Activated CD8-positive, alpha-beta T cell treated with anti-CD3 and anti-CD28 coated beads for 36 hours (primary cell): ENCODE measurements at places on chromosomes 11 and 22. TPM values are rescaled to one million over a fixed set of nuclear protein-coding genes. Genes with fewer than 3 reads are reported as not detected.

The CCDC188 gene
- not detected for total RNA-seq

The PRR5L gene
- 8.1 TPM for total RNA-seq

The CD3E gene
- total RNA-seq, result 372 TPM

GRCh38 chr11:32187111-32187510 is 96.2 kb downstream of the RCN1 start:
- no peak for DNase-seq

DNA sequence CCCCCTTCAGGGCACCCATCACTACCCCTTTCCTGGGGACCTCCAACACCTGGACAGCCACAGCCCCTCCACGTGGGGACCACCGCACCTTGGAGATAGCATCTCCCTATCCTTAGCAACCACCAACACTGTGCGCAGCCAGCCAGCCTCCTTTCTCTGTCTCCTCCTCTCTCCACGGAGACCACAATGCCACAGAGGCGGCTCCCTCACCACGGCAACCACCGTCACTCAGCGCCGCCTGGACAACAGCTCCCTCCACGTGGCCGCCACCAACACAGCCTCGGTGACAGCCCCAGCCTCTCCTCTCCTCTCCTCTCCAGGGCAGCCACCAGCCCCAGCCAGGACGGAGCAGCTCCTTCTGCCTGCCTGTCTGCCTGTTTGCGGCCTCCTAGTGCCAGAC is 10.5 kb downstream of the ELFN2 start:
- peak; percentile 64 for DNase-seq

DNA sequence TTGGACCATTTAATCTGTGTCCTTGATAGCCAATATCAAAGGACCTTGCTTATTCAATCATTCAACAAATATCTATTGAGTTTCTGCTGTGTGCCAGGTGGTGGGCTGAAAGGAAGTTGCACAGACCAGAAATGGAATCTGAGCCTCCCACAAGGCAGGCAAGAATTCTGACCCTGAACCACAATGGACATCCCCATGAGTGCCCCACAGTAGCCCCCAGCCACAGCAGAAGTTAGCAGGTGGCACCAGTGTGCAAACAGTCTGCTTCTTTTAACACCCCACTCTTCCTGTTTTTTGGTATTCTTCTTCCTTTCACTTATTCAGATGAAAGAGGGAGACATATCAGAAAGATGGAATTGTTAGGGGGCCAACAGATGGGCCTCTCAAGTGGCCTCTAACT is 12.2 kb upstream of the SERPING1 start:
- DNase-seq, result no peak

The DNAJB7 gene
- not detected for total RNA-seq

- DNase-seq, result no peak
These were observed 24.1 kb downstream of the IRAG1 start for GRCh38 chr11:10669258-10670033.

The PYGM gene
- total RNA-seq, result 3.3 TPM

DNA sequence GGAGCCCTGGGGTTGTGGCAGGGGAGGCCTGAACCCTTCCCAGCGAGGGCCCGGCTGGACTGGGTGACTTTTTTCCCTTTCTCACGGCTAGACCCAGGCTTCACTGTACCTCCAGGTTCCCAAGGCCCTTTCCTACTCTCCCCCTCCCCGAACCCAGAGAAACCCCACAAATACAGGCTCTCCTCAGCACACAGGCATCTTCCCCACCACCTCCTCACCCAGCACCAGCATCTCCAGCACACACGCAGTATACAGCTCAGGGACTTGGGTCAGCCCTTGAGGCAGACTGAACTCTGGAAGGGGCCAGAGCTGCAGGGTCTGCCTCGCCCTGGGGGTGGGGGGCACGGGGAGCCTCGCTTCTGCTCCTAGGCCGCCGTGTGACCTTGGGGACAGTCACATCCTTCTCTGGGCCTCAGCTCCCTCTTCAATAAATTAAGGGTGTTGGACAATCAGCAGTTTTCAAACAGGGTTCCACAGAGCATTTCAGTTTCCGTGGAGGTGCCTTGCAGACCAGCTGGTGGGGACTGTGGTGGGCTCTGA is 4.5 kb downstream of the TMPRSS13 start:
- no peak for DNase-seq

GRCh38 chr11:132395434-132395833 is 1025.0 kb downstream of the NTM start:
- DNase-seq, result no peak

GRCh38 chr11:64132191-64132771 is 33.6 kb downstream of the MACROD1 start:
- no peak for DNase-seq

DNA sequence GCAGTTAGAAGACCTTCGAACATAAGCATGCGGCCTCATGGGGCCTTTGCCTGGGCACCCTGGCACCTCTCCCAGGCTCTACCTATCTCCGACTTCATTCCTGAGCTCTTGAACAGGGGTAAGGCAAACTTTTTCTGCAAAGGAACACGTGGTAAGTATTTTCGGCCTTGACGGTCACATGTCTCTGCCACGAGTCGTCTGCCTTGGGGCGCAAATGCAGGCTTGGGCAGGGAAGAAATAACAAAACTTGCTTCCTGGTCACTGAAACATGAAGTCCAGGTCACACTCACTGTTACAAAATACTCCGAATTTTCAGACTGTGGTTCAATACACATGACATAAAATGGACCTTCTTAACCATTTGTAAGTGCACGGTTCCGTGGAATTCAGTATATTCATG is 3.4 kb upstream of the ASCL2 start:
- DNase-seq, result no peak

DNA sequence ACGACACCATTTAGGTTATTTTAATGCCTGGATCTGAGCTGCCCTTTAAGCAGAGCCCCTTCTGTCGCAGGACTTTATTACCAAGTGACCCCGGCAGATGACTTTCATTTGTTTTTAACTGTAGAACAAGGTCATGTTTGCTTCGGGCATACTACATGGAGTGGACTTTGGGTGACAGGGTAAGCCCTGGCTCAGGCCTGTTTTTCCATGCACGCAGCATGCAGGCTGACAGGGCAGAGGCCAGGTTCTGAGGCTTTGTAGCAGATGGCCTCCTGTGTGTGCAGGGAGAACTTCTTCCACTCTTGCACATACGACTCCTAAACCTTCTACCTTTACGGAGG is 50.5 kb downstream of the SNX19 start:
- DNase-seq, result no peak

DNA sequence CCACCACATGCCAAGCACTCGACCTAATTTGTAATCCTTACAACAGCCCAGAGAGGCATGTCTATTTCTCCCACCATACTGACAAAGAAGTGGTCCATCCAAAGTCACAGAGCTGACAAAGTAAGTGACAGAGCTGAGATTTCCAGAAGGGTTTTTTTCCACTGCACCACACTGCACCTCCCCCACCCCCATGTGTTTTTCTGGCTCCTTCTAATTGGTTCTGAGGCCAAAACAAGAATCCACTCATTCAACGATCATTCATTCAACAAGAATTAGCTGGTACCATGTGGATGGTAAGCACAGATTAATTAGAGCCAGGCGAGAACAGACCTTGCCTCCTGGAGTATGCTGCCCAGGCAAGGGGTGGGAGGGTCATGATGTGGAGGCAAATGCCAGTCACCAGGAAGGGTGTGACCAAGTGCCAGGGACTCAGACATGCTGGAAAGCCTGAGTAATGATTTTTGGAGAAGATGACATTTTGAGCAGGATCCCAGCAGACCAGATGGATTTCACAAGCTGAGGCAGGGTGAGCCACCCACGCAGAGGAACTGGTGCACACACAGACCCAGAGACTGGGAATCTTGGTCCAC is 14.9 kb upstream of the PRG2 start:
- no peak for DNase-seq

DNA sequence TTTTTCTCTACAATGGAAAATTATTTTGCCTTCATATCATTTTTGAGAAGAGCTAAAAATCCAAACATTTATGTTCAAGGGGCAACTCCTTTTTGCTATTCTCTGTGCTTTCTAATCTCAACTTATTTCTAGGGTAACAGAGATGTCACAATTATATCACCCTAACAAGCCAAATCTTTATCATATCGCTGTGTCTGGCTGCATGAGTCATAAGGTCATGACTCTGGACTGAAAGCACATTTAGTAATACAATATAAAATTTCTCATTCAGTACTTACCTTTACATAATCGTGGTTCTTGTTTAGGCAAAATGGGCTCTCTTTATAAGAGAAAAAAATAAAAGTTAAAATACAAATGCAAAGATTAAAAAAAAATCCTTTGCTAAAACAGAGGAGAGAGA is 326.0 kb downstream of the CASP12 start:
- DNase-seq, result no peak

- peak; percentile 61 for DNase-seq
These were observed 284.0 kb downstream of the KIRREL3 start for GRCh38 chr11:126716456-126717083.

DNA sequence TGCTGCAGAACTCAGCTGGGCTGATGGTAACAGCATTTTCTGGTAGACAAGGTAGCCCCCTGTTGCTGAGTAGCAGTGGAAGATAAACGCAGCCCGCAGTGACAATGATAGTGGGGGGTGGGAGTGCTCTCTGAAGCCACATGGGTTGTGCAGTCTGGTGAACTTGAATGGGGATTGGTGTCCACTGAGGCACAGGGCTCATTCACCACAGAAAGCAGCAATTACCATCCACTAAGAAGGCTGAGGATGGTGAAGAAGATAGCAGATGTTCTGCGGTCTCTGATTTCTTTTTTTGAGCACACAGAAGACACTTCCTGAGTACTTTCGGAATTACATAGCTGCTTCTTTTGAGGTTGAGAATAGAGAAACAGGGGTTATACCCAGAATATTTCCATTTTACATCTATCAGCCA is 150.3 kb downstream of the LRRC4C start:
- no peak for DNase-seq

The FLRT1 gene
- total RNA-seq, result not detected

The POLR2F gene
- total RNA-seq, result 82.2 TPM

DNA sequence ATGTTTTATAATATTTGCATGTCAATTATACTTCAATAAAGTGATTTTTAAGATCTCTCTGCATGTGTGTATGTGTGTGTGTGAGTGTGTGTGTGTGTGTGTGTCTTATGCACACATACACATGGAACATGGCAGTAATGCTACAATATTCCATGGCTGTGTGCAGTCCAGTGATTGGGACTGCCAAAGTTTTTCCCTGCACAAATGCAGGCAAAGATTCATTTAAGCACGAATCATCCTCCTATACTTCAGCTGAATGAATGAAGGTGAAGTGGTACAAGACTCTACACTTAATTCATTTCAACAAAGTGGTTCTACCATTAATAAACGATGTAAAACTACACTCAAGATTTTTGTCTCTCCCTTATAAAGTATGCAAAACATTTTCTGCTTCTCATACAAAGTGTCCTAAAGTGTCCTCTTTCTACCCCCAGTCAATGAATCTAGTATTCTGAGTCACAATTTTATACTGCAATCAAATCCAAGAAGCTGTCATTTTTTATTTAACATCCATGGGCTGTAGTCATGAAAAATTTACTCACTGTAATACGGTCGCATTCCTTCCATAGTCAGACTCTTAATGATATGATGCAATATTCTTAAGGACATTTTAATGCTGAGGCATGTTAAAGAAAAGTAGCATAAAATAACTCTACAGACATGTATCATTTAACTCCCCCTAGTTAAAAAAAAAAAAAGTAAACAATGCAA is 132.4 kb downstream of the TTC28 start:
- DNase-seq, result no peak

GRCh38 chr11:47269829-47270305 is at the start of gene MADD:
MADD (plus strand) TSS chr11:47270133.
- peak; percentile 90 for DNase-seq

The SCGB1C1 gene
- total RNA-seq, result not detected

The RRM1 gene
- 194 TPM for total RNA-seq

The RPS6KB2 gene
- total RNA-seq, result 57.4 TPM

The CRYAB gene
- total RNA-seq, result not detected

The OR8J3 gene
- total RNA-seq, result not detected

The OR5I1 gene
- not detected for total RNA-seq

DNA sequence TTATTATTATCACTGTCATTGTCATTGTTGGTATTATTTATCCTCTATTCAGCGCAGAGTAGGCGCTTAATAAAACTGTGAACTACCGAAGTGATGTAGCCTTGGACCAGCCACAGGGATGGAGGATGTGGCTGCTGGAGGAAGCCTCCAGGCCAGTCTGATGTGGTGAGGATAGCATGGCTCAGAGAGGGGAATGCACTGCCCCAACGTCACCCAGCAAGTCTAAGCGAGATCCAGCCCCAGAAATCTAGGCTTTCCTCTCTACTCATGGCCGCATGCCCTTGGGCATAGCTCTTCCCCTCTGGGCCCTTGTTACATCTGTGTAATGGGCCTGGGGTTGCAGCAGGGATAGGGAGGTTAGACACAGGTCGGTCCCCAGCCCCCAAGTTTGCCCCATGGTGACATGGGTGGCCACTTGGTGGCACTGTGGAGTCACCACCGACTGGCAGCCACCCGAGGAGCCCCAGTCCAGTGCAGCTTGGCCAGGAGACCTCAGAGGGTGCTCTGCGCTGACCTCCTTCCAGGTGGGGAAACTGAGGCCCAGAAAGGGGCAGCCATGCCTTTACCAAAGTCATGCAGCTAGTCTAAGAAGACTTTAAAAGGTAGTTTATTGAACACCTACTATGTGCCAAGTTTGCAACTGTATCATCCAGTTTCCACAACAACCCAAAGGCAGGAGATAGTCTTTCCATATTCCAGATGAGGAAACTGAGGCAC is 395.7 kb downstream of the MN1 start:
- DNase-seq, result peak; percentile 49

DNA sequence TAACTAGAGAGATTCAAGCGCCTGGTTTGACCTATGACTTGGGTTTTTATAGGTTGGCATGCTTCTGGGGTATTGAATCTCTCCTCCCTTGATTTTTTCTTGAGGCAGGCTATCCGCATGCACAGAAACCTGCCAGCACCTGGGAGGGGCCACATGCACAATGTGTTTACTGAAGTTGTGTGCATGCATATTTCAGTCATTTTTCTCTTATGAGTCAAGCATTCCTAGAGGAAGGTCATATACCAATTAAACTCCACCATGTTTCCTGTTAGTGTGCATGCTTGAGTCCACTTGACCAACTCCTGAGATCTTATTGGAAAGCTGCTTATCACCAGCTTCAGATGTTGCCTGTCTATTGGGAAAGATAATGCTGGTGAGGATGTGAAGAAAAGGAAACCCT is 1718.4 kb downstream of the LRRC4C start:
- DNase-seq, result no peak

DNA sequence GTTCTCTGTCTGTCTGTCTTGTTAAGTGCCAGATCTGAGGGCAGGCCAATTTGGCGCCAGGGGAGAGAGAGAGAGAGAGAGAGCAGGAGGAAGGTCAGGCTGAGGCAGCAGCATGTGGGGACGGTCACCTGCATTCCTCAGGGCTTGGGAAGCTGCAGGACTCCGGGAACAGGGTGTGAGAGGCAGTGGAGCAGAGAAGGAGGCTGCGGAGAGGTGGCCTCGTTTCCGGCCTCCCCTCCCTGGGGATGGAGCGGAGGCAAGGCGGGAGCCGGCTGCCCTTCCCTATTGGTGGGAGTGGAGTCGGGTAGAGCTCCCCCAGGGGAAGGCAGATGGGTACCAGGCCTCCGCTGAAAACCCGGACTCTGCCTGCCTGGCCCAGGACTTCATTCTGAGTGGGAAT is 9.7 kb downstream of the CLMP start:
- DNase-seq, result no peak

The LTO1 gene
- 15.9 TPM for total RNA-seq
